ENCODE measurements at places on chromosomes 12 and 14.

- no peak for DNase-seq
Measured at GRCh38 chr12:112389228-112389627, 7.0 kb upstream of the HECTD4 start.

- DNase-seq, result no peak
Measured at GRCh38 chr12:48198672-48198971, 4.5 kb downstream of the OR10AD1 start.

- no peak for DNase-seq
Measured at GRCh38 chr12:105477873-105478272, 147.4 kb downstream of the C12orf75 start.

DNA sequence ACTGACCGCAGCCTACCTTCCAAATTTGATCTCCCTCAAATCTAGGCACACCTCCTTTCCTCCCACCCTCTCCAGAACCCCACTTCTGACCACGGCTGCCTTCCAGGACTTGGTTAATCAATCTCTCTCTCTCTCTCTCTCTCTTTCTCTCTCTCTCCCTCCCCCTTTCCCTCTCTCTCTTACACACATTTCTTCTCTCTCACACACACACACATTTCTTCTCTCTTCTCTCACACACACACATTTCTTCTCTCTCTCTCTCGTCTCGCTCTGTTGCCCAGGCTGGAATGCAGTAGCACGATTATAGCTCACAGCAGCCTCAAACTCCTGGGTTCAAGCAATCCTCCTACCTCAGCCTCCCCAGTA is 521 bp upstream of the GMFB start:
- no peak for DNase-seq

DNA sequence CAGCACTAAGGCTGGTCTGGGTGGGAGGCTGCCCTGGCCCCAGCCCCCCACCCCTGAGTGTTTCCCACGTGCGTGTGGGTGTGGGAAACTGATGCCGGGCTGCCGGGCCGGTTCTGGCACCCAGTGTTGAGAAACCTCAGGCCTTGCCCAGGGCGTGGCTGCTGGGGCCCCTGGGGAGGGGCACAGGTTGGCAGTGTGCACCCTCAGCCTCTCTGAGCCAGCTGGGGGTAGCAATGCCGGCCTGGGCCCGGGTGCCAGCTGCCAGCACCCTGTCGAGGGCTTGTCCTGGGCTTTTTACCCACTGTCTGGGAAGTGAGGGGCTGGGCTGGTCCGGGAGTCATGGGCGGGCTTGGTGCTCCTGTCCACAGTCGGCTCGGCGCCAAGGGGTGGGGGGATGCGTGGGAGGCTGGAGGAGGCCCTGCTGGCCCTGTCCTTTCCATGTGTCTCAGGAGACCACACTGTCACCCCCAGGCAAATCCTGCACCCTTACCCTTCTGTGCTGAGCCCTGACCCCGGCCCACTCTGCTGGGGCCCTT is 15.7 kb downstream of the ASPG start:
- no peak for DNase-seq

DNA sequence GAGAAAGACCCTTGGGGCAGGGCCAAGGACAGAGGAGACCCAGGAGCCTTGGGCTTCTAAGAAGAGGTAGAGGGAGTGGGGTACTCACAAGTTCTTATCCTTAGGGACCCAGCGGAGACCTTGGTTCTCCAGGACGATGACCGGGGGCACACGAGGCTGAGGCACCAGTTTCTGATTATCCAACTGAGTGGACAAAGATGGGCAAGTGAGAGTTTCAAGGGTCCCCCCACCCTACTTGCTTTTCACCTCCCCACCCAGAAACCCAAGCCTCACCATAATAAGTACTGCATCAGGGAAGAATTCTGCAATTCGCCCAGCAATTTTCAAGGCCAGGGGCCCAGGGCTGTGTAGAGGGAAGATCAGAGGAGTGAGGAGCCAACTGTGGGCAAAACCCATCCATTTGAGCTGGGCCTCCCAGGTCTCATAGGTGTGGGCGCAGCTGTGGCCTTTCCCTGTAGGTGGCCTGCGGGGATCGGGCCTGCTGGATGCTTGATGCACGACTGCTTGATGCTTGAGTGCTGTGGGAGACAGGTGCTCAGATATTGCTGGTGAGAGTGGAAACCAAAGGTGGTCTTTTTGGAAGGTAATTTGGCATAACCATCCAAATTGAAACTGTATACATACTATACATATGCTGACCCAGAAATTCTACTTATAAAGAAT is 2.0 kb downstream of the EMC9 start:
- no peak for DNase-seq

DNA sequence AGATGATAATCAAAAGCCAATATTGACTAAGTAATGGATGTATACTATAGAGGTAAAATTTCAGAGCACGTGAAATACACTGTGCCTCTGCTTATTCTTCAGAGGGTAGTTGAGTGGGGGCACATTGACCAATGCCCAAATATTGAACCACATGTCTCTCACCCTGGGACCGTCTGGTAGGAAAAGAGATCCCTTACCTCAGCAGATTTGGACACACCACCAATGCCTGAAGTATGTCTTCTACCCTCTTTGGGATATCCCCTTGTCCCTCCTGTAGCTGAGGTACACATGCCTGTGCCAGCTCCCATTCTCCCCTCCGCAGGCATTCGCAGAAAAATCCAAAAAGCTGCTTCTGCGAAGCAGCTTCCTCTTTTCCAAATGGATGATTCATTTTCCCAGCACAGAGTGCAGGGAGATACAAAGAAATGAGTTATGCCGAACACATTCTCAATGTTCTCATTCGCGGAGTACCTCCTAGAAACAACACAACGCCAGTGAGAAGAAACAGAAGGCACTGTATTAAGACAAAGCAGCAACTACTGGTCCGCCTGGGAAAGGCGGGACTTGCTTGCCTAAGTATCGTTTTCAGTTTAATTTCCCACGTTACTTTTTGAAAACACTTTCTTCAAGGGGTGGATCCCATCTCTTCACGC is 691 bp downstream of the ZFYVE26 start:
- no peak for DNase-seq

DNA sequence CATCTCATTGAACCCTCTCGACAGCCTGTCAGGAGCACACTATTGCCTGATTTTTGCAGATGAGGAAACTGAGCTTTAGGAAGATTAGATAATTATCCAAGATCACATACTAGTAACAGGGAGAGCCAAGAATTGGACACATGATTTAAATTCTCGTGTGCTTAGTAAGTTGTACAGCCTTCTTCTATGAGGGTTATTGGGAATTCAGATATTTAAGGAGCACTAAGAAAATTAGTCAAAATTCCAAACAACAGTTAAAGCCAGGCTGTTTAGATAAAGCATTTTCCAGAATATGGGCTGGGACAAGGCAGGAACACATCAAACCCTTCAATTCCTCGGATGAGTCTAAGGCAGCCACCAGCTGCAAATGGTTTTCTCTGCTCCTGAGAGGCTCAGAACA is 148.8 kb downstream of the TMEM30B start:
- no peak for DNase-seq

- no peak for DNase-seq
Measured at GRCh38 chr12:28209782-28210181, 19.5 kb downstream of the CCDC91 start.

- no peak for DNase-seq
Measured at GRCh38 chr14:100873096-100873482, 30.4 kb downstream of the RTL1 start.

DNA sequence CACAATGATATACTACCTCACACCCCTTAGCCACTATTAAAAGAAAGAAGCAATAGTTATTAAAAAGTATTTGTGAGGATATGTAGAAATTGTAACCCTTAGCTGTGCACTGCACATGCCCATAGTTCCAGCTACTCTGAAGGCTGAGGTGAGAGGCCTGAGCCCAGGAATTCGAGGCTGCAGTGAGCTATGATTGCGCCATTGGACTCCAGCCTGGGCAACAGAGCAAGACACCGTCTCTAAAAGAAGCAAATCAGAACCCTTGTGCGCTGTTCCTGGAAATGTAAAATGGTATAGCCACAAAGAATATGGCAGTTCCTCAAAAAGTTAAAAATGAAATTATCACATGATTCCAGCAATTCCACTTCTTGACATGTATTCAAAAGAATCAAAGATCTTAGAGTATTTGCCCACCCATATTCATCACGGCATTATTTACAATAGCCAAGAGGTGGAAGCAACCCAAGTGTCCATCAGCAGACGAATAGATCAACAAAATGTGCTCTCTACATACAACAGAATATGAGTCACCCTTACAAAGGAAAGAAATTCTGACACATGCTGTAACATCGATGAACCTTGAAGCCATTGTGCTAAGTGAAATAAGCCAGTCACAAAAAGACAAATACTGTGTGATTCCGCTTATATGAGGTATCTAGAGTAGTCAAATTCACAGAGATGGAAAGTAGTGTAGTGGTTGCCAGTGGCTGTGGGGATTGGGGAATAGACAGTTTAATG is 23.7 kb upstream of the YLPM1 start:
- no peak for DNase-seq

GRCh38 chr14:93011650-93012325 is 88.8 kb downstream of the CHGA start:
- DNase-seq, result no peak

DNA sequence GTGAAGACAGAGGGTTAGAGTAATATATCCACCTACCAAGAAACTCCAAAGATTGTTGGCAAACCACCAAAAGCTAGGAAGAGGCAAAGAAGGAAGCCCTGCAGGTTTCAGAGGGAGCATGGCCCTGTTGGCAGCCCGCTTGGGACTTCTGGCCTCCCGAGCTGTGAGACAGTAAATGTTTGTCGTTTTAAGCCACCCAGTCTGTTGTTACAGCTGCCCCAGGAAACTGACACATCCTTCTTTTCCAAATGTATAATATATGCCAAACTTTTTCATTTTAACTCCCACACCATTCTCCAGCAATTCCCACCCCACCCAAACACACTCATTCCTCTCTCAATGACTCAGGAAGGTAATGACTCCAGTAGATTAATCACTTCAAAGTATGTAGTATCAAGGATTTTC is 74.0 kb downstream of the RPS29 start:
- no peak for DNase-seq

DNA sequence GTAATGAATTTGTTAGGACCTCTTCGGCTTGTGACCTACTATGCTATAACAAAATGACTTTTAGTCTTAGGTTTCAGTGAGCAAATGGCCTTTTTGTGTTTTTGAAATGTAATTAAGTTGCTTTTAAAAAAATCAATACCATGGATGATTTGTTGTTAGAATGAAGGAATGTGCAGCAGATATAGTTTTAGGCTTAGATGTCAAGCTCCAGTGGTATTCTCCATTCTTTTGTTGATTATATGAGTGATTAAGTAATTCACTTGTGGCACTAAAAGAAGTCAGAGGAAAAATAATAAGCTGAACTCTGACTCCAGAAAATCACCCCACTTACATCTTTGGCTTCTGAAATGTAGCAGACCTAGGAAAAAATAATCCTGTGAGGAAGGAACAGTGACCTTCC is 474.1 kb upstream of the MIS18BP1 start:
- DNase-seq, result no peak

GRCh38 chr12:56223571-56224101 is 506 bp upstream of the NABP2 start:
- DNase-seq, result no peak

DNA sequence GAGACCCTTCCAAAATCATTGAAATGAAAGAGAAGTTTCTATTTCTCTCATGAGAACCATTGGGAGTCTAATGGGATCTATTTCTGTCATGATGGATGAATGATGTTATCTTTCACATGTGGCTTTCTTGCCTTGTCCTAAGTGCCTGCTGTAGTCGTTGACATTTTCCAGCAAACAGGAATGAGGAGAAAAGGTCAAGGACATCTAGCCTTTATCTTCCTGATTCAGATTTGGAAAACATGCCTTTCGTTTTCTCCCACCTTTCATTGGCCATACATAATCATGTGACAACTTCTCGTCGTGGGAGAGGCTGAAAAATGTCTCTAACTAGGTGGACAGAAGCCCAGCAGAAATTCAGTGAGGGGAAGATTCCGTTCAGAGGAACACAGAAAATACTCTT is 94.5 kb downstream of the PCNX1 start:
- DNase-seq, result no peak

- no peak for DNase-seq
Measured at GRCh38 chr14:68634874-68635595, 157.8 kb downstream of the ZFP36L1 start.

- no peak for DNase-seq
Measured at GRCh38 chr12:28938581-28939235, 210.4 kb upstream of the FAR2 start.

GRCh38 chr12:29614694-29615325 is 117.3 kb upstream of the OVCH1 start:
- peak; percentile 48 for DNase-seq

DNA sequence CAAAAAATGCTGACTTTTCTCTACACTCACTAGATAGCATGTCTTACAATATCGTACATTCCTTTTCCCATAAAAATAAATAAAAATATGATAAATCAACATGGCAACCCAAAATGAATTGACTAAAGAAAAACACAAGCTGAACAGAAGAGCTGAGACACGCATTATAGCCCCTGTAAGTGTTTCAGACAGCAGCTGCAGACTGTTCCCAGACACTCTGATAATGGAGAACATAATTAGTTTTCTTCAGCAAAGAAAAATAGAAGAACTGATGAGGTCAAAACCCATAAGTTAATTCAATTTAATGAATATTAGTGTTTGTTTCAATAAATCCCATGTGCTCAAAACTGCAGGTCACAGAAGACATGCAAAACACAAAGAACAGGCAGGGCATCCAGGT is 23.8 kb downstream of the ST8SIA1 start:
- no peak for DNase-seq

- no peak for DNase-seq
Measured at GRCh38 chr14:69287098-69288010, 27.4 kb downstream of the GALNT16 start.

- DNase-seq, result no peak
Measured at GRCh38 chr12:122206976-122207375, 3.5 kb downstream of the B3GNT4 start.

DNA sequence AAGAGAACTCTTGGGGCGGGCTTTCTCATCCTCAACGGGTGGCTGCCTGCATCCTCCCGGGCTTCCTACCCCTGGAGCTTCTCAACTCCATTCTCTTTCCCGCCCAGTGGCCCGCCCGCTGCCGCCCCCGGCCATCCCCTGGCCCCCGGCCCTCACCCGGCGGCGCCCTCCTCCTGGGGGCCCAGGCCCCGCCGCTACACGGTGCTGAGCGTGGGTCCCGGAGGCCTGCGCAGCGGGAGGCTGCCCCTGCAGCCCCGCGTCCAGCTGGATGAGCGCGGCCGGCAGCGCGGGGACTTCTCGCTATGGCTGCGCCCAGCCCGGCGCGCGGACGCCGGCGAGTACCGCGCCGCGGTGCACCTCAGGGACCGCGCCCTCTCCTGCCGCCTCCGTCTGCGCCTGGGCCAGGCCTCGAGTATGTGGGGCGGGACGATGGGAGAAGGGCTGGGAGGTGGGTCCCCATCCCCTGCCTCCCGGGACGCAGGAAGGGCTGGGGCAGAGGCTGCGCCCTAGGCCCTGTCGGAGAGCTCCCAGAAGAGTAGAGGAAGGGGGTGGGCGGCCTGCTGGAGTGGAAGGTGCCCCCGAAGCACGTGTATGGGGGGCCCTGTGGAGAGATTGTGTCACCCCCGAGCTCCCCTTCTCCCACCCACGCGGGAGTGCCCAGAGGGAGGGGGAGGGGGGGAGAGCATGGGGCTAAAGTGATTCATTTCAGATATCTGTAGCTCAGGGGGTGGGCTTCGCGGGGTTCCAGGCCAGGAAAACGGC is 1.5 kb downstream of the LAG3 start:
- no peak for DNase-seq

GRCh38 chr14:71212093-71212492 is 304.8 kb downstream of the PCNX1 start:
- no peak for DNase-seq

All from left renal cortex interstitium (tissue), 4 donors.